ENCODE measurements at places on chromosomes 16 and 17.

- DNase-seq, result peak; percentile 28
Measured at GRCh38 chr17:44931376-44931775, 16.1 kb upstream of the GFAP start.

DNA sequence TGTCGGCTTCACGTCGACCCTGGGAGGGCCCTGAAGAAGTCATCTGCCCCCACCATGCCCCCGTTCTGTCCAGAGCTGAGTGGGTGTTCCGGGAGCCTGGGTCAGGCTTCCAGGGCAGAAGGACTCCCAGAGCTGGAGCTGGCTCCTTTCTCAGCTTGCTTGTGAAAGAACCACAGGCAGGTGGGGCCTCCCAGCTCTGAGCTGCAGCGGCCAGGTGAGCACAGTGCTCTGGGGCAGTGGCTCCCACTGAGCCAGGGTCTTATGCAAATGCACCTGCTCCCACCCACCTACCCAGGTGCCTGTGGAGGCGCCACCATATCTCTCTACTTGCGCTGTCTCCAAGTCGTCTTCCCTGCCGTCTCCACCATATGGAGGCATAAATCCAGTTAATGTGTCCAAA, 140.0 kb upstream of the RPL38 start:
- no peak for DNase-seq

DNA sequence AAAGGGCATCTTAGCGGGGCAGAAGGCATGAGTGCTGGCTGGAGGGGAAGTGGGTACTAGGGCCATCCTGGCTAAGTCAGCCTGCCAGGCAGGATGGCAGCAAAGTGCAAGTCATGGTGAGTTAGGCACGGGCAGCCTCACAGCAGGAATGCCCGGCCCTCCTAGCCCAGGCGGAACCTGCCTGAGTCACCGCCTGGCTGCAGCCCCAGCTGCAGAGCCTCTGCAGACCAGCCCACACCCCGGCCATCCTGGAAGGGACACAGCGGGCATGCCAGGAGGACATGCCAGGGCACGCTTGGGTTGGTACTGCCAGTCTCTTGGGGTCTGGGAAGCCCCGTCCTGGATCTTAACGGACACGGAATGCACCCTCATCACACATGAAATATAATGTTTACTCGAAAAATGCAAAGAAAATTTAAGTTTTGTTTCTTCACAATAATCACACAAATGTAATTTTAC, 5.0 kb upstream of the ALDH3A1 start:
- peak; percentile 90 for DNase-seq

GRCh38 chr17:73690676-73691075, 46.4 kb upstream of the SDK2 start:
- no peak for DNase-seq

DNA sequence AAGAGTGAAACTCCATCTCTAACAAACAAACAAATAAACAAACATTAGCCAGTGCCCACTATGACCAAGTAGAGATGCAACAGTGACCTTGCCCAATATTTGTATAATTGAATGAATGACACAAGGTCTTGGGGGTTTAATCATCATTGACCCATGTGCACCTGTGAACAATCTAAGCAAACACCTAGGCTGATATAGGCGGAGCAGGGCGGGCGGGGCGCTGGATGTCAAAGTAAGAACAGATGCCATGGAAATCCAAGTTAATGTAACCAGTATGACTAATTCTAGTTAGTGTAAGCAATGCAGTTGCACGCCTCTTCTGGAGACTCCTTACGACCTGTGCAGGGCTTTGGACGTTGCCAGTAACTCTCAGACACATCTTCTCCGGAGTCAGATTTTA, 17.6 kb downstream of the RCVRN start:
- DNase-seq, result no peak

GRCh38 chr17:45117848-45118646, 14.3 kb downstream of the PLCD3 start:
- no peak for DNase-seq

DNA sequence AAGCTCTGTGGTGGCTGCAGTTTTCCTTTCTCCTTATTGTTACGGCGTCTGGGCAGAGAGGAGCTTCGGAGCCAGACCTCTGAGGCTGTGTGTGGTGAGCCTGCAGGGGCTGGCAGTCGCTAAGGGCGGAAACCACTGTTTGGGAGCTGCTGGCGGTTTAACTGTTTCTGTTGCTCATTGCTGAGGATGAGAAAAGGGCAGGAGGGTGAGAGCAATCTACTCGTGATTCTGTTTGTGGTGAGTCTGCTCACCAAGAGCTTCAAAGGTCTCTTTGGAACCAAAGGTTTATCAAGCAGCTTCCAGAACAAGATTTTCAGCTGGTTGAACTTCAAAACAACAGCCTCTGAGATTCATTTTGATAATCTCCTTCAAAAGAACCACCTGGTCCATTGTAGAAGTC, 143.9 kb downstream of the ANKFN1 start:
- no peak for DNase-seq

DNA sequence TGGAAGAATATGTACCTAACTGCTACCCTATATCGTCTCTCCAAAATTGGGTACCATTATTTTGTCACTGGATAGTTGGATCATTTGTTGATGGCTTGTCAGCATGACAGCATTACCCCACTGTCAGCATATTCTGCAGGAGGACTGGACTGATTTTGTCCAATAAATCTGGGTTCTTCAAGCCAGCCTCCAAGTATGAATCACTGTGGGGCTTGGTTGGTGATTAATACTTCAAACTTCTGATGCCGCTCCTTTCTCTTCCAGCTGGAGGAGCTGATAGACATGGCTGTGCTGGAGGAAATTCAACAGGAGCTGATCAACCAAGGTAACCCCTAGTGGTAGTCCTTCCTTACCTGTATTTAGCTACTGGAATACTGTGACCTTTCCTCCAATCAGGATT, 2.5 kb downstream of the RPAIN start:
- DNase-seq, result no peak

GRCh38 chr17:81046132-81046769, 11.3 kb downstream of the BAIAP2 start:
- no peak for DNase-seq

GRCh38 chr17:35738519-35739133, 7.2 kb downstream of the RASL10B start:
- DNase-seq, result no peak

GRCh38 chr17:59846394-59847165, 46.2 kb downstream of the TUBD1 start:
- DNase-seq, result peak; percentile 95

GRCh38 chr17:56099649-56100048, 53.6 kb upstream of the ANKFN1 start:
- no peak for DNase-seq

DNA sequence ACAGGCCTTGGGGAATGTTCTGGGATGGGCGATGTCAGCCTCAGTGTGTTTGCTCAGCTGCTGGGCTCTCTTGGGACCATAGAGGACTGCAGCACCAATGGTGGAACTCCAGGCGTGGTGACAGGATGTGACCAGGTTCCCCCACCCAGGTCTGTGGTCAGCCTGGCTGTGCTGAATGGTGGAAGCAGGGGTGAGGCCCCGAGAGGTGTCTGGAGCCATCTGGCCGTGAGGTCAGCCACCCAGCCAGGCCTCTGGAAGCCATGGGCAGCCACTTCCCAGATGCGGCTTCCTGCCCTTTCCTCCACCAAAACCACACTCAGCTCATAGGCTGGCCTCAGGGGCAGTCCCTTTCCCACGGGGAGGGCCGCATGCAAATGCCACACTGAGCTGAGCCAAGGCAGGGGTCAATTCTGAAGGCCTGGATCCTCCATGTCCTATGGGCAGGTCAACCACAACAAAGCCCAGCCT, 7.8 kb upstream of the MAPK7 start:
- DNase-seq, result peak; percentile 75

GRCh38 chr17:18018411-18018921, 20.5 kb downstream of the ATPAF2 start:
- DNase-seq, result peak; percentile 40

DNA sequence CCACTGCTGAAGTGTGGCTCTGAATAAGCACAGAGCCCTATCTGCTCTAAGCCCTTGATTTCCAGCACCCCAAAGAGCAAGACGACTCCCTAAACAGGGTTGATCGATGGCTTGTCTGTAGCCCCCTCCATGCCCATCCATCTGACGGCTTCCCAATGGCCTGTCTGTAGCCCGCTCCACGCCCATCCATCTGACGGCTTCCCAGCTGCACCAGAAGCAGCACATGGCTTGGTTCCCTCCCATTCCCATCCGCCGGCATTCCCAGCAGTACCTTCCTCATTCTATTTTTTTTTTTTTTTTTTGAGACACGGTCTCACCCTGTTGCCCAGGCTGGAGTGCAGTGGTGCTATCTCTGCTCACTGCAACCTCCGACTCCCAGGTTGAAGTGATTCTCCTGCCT, 64.5 kb downstream of the RBFOX3 start:
- peak; percentile 35 for DNase-seq

DNA sequence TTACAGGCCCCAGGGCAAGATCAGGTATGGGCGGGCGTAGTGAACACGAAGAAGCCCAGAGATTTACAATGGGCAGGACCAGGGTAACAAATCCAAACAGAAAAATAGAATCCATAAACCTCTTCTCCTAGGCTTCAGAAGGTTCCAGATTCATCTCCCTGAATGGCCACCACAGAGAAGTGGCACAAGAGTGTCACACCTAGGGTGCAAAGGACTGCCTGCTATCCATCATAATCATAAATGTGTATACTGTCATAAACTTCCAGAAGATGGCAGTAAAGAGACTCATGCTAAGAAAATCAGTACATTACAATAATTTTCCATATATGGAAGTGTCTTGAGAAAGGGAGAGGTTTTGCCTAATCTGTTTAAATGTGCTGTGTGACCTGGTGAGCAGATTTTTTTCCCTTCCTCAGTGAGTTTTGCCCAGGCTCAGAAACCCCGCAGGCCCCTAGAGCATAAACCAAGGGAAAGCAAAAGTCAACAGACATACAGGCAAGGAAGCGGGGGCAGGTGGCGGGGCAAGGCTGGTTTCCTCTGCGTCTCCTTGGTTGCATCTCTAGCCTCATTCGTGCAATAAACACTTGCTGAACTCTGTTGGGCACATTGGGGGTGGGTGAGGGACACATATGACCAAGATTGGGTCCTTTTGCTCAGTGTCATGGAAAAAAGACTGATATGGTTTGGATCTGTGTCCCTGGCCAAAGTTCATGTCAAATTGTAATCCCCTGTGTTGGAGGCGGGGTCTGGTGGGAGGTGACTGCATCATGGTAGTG, 92.0 kb upstream of the CDH5 start:
- DNase-seq, result peak; percentile 34

- DNase-seq, result no peak
Measured at GRCh38 chr16:70563636-70564035, 40.0 kb downstream of the SF3B3 start.

DNA sequence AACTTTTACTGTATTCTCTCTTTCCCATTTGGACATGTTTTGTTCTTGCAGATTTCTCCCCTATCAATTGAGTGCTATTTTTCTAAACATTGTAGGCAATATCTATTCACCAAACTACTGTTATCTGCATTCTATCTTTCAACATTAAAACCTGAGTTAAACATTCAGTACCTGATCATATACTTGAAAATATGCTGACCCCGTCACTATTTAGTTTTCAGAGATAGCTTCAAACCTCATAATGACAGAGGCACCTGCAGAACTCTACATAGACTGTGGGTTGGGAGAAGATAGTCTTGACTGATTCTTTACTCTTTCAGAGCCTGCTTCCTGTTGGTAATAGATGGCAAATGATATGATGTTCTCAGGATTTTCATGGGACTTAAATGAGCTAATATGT, 965.7 kb upstream of the GOT2 start:
- no peak for DNase-seq

DNA sequence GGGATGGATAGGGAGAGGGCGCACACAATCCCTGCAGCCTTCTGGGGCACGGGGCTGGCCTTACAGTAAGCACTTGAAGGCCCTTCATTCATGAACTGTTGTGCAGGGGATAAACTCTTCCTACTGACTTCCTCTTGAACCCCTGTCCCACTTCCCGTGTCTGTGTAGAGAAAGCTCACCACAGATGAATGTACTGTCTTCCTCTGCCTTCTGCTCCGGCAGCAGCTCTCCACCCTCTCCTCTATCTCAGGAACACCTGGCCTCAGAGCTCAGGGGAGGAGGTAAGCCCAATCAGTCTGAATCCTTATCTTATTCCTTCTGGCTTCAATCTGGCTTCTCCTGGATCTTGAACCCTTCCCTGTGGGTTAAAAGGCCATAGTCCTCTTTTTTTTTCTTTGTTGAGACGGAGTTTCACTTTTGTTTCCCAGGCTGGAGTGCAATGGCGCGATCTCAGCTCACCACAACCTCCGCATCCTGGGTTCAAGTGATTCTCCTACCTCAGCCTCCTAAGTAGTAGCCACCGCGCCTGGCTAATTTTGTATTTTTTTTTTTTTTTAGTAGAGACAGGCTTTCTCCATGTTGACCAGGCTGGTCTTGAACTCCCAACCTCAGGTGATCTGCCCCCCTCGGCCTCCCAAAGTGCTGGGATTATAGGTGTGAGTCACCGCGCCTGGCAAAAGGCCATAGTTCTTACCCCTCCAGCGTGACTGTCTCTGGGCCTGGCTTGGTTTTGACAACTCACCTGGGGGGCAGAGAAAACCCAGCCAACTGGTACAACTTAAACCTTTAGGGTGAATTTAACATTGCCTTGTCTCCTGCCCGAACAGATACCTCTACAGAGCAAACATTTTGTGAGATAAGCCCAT, 7.2 kb upstream of the SLC52A1 start:
- no peak for DNase-seq

GRCh38 chr16:528111-529011, 849 bp downstream of the CAPN15 start:
- no peak for DNase-seq

- DNase-seq, result no peak
Measured at GRCh38 chr16:72092832-72093447, 480 bp downstream of the TXNL4B start.

- no peak for DNase-seq
Measured at GRCh38 chr17:40956401-40957254, 10.1 kb downstream of the KRT39 start.

DNA sequence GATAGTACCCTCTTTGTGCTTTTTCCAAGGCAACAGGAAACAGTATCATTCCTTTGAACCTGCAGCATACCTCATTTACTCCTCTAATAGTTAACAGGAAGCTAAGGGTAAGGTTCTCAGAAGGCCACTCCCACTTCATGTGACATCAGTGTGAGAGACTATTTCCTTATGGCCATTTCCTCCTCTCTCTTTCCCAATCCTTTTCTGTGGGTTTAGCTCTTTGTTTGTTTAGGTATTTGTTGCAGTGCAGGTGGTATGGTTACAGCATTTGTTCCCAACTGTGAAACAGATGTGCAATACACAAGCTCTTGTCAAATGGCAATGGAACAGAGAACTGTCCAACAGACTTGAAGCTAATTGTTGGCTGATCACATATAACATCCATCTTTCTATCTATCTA, 14.7 kb downstream of the TMC5 start:
- DNase-seq, result no peak

DNA sequence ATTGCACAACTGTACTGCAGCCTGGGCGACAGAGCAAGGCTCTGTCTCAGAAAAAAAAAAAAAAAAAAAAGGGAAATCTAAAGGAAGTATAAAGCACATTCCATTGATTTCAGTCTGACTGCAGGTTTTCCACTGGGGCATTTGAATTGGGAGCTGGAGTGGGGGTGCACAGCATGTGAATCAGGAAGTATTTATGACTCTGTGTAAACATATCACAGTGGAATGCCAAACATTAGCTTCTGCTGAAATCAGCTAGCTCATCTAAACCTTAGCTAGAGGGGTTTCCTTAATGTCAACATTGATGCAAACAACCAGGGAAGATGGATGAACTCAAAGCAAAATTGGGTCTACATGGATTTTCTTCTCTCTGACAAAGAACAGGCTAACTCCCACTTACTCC, 641.0 kb upstream of the EEF2KMT start:
- no peak for DNase-seq

- no peak for DNase-seq
Measured at GRCh38 chr17:35849469-35850348, 19.0 kb downstream of the HEATR9 start.
